ENCODE measurements at places on chromosomes 16 and 17. TPM values are rescaled to one million over a fixed set of nuclear protein-coding genes. Genes with fewer than 3 reads are reported as not detected.
A peak's percentile ranks its signal among the peaks of the same experiment; 100 is the strongest.

- peaks cover 28% of the 10 kb centered on the region for H3K27me3 ChIP-seq
- no peak overlapping the region for H3K27ac ChIP-seq
- DNase-seq, result no peak
- peak overlapping the region; percentile 25 for H3K4me3 ChIP-seq
- peaks cover 9% of the 10 kb centered on the region for H3K4me1 ChIP-seq
Measured at GRCh38 chr17:81003711-81004475, 12.3 kb downstream of the CHMP6 start.

GRCh38 chr17:37391146-37391545 is 15.4 kb downstream of the C17orf78 start:
- no peaks in the 10 kb centered on the region for H3K36me3 ChIP-seq
- H3K4me3 ChIP-seq, result no peak overlapping the region
- peaks cover 7% of the 10 kb centered on the region for H3K4me1 ChIP-seq
- no peaks in the 10 kb centered on the region for H3K27me3 ChIP-seq
- DNase-seq, result peak; percentile 67
- no peak overlapping the region for H3K27ac ChIP-seq

DNA sequence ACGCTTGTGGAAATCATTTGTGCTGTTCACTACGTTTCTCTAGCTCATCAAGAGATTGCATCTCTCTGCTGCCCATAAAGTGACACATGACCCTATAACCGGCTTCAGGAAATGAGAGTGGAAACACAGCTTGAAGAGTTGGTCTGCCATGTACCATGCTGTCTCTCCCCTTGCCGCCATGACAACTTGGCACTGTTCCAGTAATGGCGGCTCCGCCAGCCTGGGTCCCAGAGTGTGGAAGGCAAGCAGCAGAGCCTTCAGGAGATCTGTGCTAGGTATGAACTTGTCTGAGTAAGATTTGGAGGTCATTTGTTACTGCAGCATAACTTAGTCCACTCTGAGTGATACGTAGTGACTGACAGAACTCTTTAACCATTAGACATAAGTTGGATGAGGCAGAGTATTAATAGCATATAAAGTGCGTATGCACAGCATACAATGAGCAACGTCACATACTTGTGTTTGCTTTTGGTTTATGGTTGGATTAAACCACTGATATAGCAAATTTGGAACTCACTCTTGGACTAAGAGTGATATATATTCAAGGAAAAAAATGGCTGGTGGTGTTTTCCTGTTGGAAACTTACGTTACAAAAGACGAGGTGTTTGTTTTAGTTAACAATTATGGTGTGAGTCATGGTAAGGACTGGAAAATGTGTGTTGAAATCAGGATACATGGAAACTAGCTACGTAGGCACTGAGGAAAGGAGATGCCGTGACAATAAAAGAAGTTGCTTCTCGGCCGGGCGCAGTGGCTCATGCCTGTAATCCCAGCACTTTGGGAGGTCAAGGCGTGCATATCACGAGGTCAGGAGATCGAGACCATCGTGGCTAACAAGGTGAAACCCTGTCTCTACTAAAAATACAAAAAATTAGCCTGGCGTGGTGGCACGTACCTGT is 24.4 kb upstream of the PMP22 start:
- peaks cover 7% of the 10 kb centered on the region for H3K27me3 ChIP-seq
- no peak overlapping the region for H3K4me3 ChIP-seq
- no peaks in the 10 kb centered on the region for H3K36me3 ChIP-seq
- peaks cover 7% of the 10 kb centered on the region for H3K4me1 ChIP-seq
- no peak overlapping the region for H3K27ac ChIP-seq
- peak; percentile 89 for DNase-seq

GRCh38 chr16:70697594-70698170 is 11.8 kb upstream of the MTSS2 start:
- DNase-seq, result no peak
- peaks cover 48% of the 10 kb centered on the region for H3K4me1 ChIP-seq
- no peak overlapping the region for H3K27ac ChIP-seq
- no peaks in the 10 kb centered on the region for H3K27me3 ChIP-seq

- H3K4me1 ChIP-seq, result peaks cover 21% of the 10 kb centered on the region
- H3K27me3 ChIP-seq, result peaks cover 2% of the 10 kb centered on the region
- H3K27ac ChIP-seq, result no peak overlapping the region
- H3K4me3 ChIP-seq, result no peak overlapping the region
Measured at GRCh38 chr17:41527063-41528023, 765 bp downstream of the KRT19 start.

GRCh38 chr17:35793257-35793656 is 2.2 kb downstream of the MMP28 start:
- peaks cover 56% of the 10 kb centered on the region for H3K27me3 ChIP-seq
- no peak overlapping the region for H3K27ac ChIP-seq

DNA sequence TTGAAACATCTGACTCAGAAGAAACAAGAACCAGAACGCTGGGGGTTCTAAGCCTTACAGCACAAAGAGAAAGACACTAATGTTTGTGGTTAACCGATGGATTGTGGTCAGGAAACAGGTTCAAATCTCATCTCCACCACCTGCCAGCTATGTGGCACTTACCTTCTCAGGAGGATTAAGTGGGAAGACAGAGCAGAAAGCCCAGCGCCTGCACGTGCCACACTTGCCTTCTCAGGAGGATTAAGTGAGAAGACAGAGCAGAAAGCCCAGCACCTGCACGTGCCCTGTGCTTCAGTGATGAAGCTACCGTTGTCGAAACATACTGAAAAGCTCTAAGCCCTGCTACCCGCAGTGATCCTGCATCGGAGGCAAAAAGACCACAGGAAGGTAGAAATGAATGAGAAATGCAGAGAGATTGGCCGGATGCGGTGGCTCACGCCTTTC is 90.6 kb downstream of the NXN start:
- H3K27ac ChIP-seq, result no peak overlapping the region
- no peaks in the 10 kb centered on the region for H3K27me3 ChIP-seq
- peaks cover 6% of the 10 kb centered on the region for H3K36me3 ChIP-seq
- peaks cover 7% of the 10 kb centered on the region for H3K4me1 ChIP-seq

DNA sequence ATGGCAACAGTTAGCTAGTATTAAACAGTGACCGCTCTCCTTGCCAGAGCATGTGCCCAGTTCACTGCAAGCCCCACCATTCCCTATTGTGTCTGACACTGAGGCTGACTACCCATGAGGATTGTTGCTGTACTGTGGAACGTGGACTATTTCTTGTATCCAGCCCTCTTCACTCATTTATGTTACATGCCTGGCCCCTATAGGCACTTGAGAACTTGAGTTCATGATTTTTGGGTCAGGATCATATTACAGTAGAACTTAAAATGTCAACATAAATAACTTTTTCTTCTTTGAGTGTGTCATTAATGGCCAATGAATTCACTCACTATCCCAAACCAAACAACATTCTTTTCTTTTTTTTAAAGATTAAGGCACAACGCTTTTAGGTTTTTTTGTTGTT is 55.7 kb downstream of the LYRM1 start:
- H3K36me3 ChIP-seq, result no peaks in the 10 kb centered on the region
- H3K4me3 ChIP-seq, result no peak overlapping the region
- H3K27ac ChIP-seq, result no peak overlapping the region
- DNase-seq, result peak; percentile 45
- peaks cover 2% of the 10 kb centered on the region for H3K4me1 ChIP-seq
- no peaks in the 10 kb centered on the region for H3K27me3 ChIP-seq

GRCh38 chr17:62919388-62919787 is 46.6 kb upstream of the TANC2 start:
- peak; percentile 84 for DNase-seq
- no peaks in the 10 kb centered on the region for H3K36me3 ChIP-seq

- no peak for DNase-seq
- H3K4me3 ChIP-seq, result no peak overlapping the region
- peaks cover 28% of the 10 kb centered on the region for H3K4me1 ChIP-seq
- H3K36me3 ChIP-seq, result peaks cover 9% of the 10 kb centered on the region
- H3K27ac ChIP-seq, result no peak overlapping the region
- no peaks in the 10 kb centered on the region for H3K27me3 ChIP-seq
Measured at GRCh38 chr17:27473190-27473747, 17.0 kb downstream of the KSR1 start.

GRCh38 chr16:66847533-66848067 is 3.4 kb downstream of the CA7 start:
- H3K36me3 ChIP-seq, result no peaks in the 10 kb centered on the region
- H3K4me3 ChIP-seq, result no peak overlapping the region
- H3K4me1 ChIP-seq, result no peaks in the 10 kb centered on the region
- H3K27ac ChIP-seq, result no peak overlapping the region
- peaks cover 79% of the 10 kb centered on the region for H3K27me3 ChIP-seq

DNA sequence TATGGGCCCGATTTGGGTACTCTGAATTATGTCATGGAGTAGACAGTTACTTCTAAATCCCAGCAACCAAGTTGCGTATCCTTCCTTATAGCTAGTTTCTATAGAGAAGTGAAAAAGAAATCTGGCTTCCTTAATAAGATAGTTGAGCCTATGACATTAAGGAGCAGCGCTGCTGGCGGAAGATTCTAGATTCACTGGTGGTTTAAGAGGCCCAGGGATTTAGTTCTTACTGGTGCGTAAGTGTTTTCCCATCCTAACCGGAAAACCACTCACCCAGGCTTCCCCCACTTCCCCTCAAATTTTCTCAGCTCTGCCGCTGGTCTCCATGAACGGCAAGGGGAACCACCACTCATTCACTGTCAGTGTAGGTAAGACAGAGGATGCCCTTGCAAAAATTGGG is 230.4 kb downstream of the CPPED1 start:
- H3K4me1 ChIP-seq, result no peaks in the 10 kb centered on the region
- H3K27me3 ChIP-seq, result no peaks in the 10 kb centered on the region

DNA sequence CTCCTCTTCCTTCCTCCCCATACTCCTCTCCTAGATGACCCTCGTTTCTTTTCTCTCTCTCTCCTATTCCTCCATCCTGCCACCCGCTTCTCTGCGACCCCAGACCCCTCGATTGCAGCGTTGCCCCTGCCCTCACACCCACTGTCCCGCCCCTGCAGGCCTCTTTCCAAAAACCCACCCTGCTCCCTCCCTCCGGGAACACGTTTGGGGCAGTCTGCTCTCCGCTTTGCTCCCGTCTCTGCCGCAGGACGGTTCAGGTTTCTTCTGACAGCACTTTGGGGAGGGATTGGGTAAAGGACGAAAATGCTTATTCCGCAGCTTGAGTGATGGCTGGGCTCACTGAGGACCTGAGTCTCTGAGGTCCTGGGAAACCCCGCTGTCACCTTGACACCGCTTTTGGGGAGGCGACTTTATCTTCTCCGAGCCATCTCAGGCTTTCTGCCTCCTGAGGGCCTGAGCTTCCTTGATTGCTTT is 690 bp downstream of the NDE1 start:
- H3K4me3 ChIP-seq, result peak overlapping the region; percentile 93
- peak overlapping the region; percentile 73 for H3K27ac ChIP-seq
- H3K36me3 ChIP-seq, result no peaks in the 10 kb centered on the region
- peaks cover 6% of the 10 kb centered on the region for H3K4me1 ChIP-seq

DNA sequence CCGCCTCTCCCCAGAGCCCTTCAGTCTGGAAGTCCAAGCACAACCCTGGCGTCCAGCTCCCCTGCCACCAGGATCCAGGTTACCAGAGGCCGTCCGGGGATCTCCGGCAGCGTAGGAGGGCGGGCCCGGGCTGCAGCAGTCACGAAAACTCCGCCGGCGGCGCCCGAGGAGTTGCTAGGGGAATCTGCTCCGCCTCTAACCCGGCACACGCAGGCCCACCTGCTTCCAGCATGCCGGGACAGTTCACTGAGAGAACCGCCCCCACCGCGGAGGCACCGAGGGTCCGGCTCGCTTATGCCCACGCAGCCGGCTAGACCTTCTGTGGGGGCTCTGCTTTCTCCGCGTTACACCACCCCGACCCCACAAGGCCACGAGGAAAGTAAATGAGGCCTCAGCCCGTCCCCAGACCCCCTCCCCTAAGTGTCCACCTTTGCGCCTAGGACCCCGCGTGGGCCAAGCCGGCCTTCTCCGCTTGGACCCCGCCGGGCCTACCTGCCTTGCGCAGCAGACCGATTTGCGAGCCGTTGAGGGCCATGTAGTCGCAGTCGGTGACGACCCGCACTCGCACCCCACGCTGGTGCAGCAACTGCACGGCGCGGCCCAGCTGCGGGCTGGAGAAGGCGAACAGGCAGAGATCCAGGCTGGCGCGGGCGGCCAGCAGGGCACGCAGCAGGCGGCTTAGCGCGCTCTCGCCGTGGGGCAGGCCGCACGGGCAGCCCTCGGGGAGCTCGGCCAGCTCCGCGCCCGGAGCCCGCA is 587 bp downstream of the PLD6 start:
- peak overlapping the region; percentile 39 for H3K4me3 ChIP-seq
- peak; percentile 21 for DNase-seq
- no peaks in the 10 kb centered on the region for H3K36me3 ChIP-seq
- H3K4me1 ChIP-seq, result peaks cover 19% of the 10 kb centered on the region
- H3K27ac ChIP-seq, result no peak overlapping the region

GRCh38 chr16:24854607-24855171 is 8.9 kb downstream of the SLC5A11 start:
- H3K27me3 ChIP-seq, result no peaks in the 10 kb centered on the region
- no peak for DNase-seq
- H3K36me3 ChIP-seq, result no peaks in the 10 kb centered on the region
- H3K27ac ChIP-seq, result no peak overlapping the region
- H3K4me1 ChIP-seq, result peaks cover 12% of the 10 kb centered on the region
- no peak overlapping the region for H3K4me3 ChIP-seq

- H3K36me3 ChIP-seq, result no peaks in the 10 kb centered on the region
- peaks cover 7% of the 10 kb centered on the region for H3K4me1 ChIP-seq
- no peak overlapping the region for H3K27ac ChIP-seq
- H3K27me3 ChIP-seq, result no peaks in the 10 kb centered on the region
- no peak overlapping the region for H3K4me3 ChIP-seq
Measured at GRCh38 chr17:15382914-15383313, 41.5 kb upstream of the TEKT3 start.

- no peak for DNase-seq
- no peak overlapping the region for H3K27ac ChIP-seq
- H3K4me1 ChIP-seq, result peaks cover 5% of the 10 kb centered on the region
- H3K4me3 ChIP-seq, result no peak overlapping the region
Measured at GRCh38 chr17:56899403-56899802, 14.4 kb downstream of the TRIM25 start.

GRCh38 chr16:89565506-89566372 is 5.3 kb downstream of the RPL13 start:
- peak; percentile 44 for DNase-seq
- peaks cover 21% of the 10 kb centered on the region for H3K4me1 ChIP-seq
- H3K4me3 ChIP-seq, result no peak overlapping the region
- no peak overlapping the region for H3K27ac ChIP-seq
- H3K27me3 ChIP-seq, result no peaks in the 10 kb centered on the region
- peaks cover 37% of the 10 kb centered on the region for H3K36me3 ChIP-seq

The CCDC154 gene
- not detected for total RNA-seq

The CASKIN2 gene
- total RNA-seq, result 2.9 TPM

The CSH1 gene
- total RNA-seq, result not detected

The EXOC3L1 gene
- total RNA-seq, result not detected

The DHODH gene
- 3.3 TPM for total RNA-seq

The WFDC1 gene
- total RNA-seq, result 5.0 TPM

The LRRC45 gene
- 7.8 TPM for total RNA-seq

The KRTAP2-3 gene
- 1.4 TPM for total RNA-seq

The PDILT gene
- total RNA-seq, result not detected

The EPN3 gene
- not detected for total RNA-seq

The DOC2B gene
- not detected for total RNA-seq

The RCVRN gene
- not detected for total RNA-seq

The ACAP1 gene
- 0.83 TPM for total RNA-seq

The UTP4 gene
- total RNA-seq, result 32.1 TPM

The MT3 gene
- total RNA-seq, result not detected
